Suppressor macrophage (primary cell): ENCODE measurements at places on chromosomes 16 and 17.
A peak's percentile ranks its signal among the peaks of the same experiment; 100 is the strongest.

- no peak for DNase-seq
These were observed 84.0 kb upstream of the DNAH17 start for GRCh38 chr17:78661093-78661770.

GRCh38 chr17:2933606-2934005 is 129.8 kb downstream of the OR1D5 start:
- no peak for DNase-seq

- DNase-seq, result no peak
These were observed 74.1 kb downstream of the ASIC2 start for GRCh38 chr17:33218698-33219601.

DNA sequence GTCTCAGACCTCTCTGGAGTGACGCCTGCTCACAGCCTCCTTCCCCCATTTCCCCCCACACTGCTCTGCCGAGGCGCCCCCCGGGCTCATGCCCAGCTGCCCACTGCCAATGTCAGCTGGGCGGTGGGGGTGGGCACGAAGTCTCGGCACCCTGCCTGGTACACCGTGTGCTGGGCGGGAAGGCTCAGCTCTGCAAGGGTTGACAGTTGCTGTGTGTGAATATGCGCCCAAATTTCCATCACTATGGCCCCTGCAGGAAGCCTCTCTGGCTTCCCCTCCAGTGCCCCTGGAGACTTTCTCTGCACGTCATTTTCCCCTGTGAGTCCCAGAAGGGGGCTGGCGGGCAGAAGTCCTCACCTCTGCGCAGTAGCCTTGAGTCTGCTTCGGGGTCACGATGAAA is 11.6 kb upstream of the CAMKK1 start:
- no peak for DNase-seq

- no peak for DNase-seq
These were observed 15.2 kb downstream of the BCAR1 start for GRCh38 chr16:75236232-75236631.

GRCh38 chr16:86554599-86554916 is 477 bp downstream of the MTHFSD start:
- no peak for DNase-seq

GRCh38 chr16:80804526-80805383 is at the start of gene CDYL2:
CDYL2 (minus strand) TSS chr16:80804598; CDS start chr16:80804173, 425 bp downstream.
- peak; percentile 91 for DNase-seq

GRCh38 chr17:52995147-52995546 is 827.6 kb upstream of the KIF2B start:
- DNase-seq, result no peak

DNA sequence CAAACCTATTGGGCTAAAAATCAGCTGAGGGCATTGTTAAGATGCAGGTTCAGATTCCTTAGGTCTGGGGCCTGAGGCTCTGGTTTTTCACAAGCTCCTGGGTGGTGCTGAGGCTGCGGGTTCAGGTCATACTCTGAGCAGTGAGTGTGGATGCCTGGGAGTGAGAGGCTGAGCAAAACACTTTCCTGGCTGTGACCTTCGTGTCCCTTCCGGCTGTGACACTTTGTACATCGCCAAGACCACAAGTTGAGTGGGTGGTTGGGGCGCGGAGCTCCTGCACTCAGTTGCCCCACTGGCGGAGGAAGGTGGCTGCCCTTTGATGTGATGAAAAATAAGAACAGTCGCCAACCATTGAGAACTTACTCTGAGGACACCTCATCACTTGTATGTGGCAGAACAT is 24.8 kb downstream of the CCR7 start:
- no peak for DNase-seq

- no peak for DNase-seq
These were observed 39.0 kb downstream of the PRKCB start for GRCh38 chr16:23874613-23875294.

DNA sequence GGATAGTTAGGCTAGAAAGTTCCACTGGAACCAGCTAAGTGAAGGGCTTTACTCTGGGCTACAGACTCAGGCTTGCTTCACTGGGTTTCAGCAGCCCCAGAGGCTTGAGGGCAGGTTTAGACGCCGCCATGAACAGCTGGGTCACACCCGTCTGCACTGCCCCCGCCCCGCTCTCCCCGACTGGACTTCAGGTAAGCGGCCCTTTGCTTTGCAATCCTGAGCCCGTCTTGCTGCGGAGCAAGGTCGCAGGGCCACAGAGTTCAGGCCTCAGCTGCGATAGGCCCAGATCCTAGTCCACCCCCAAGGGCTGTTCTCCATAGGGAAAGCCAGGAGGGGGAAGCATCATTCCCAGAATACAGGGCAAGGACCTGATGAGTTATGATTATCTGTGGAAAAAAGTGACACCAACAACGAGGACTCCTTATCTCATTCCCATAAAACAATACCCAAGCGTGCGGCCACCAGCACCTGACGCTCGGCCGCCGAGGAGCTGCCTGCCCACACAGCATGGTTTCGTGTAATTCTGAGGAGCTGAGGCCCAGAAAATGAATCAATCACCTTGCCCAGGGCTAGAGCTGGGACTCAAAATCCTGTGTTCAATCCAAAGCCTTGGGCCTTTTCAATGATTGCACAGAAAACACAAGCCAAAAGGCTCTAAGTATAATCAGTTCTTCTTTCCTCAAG is 20.4 kb downstream of the MEAK7 start:
- DNase-seq, result no peak

- peak; percentile 34 for DNase-seq
These were observed 157.1 kb downstream of the RGS9 start for GRCh38 chr17:65294181-65294719.

DNA sequence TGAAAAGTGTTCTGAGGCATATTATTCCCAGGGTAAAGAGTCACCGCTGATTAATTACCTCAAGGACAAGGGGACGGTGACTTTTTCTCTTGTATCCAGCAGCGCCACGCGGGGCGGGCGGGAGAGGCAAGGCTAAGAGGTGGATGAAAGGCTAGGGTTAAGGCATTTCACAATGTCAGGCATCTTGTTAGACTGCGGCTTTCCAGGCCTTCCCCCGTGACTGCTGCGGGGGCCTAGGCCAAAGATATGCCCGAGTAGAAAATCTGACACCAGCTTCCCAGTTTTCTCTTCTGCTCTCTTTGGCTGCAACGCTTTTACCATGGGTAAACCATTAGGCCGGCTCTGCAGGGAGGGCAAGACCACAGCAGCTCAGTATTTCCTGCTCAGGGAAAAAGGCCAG is 698.2 kb downstream of the MAF start:
- no peak for DNase-seq

- no peak for DNase-seq
These were observed 259.0 kb upstream of the MYOCD start for GRCh38 chr17:12406623-12407215.

DNA sequence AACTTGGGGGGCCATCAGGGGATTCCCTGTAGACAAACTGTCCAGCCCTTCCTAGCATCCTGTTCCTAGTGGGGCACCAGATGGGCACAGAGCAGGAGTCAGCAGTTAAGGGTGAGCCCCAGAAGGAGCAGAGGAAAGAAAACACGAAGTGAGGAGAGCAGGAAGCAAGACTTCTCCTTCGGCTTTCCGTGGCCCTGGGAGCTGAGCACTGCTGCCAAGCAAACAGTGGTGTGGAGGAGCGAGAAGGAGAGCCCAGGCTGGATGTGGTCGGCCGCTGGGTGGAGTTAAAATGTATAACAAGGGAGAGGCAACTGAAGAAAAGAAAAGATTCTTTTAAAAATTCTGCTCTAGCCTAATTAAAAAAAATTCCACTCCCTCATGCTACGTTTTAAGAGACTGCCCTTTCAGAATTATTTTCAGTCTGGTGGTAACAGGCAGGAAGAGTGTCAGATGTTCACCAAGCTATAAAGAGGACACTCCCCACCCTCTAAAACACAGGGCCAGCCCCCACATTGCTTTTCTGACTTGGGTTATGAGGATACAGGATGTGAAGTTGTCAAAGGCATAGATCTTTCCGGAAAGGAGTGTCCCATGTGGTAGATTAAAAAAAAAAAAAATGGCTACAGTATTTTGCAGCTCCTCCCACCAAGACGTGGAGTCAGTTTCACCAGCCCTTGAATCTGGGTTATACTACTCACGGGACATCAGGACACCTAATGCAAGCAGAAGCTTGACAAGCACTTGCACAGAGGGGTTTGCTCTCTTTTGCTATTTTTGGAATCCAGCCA is 74.9 kb upstream of the ZFHX3 start:
- peak; percentile 71 for DNase-seq

- DNase-seq, result no peak
These were observed 29.8 kb downstream of the NXN start for GRCh38 chr17:949623-950303.

DNA sequence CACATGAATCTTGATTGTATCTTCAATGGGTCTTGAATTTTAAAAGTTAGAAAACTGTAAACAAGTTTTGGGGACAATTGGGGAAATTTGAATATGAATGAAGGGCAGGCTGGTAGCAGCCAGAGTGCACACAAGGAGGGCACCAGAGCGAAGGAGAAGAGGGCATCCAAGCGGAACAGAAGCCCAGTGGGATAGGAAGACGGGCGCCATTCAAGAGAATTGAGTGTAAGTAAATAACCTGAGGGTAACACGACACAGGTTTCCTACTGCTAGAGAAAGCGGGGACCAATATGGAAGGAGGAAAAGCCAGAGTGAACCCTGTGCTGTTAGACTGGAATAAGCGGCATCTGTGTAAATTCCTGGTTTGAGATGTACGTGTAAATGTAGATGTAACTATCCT is 115.1 kb upstream of the CCL2 start:
- no peak for DNase-seq

DNA sequence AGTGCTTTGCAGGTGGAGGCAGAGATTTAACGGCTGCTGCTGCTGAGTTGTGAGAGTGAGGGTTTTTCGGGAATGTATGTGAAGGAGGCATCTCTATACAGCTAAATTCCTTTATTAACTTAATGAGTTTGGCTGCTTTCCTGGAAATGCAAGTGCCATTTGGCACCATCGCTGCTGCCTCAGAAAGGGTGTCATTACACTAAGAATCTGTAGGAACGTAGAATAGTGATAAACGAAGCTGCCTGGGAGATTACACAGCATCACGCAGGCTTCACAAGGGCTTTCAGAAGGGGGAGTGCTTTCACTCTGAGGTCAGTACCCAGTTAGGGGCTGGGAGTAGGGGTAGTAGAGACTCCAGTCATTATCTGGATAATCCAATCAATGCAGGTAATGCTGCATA is 14.1 kb upstream of the NLRP1 start:
- DNase-seq, result no peak

DNA sequence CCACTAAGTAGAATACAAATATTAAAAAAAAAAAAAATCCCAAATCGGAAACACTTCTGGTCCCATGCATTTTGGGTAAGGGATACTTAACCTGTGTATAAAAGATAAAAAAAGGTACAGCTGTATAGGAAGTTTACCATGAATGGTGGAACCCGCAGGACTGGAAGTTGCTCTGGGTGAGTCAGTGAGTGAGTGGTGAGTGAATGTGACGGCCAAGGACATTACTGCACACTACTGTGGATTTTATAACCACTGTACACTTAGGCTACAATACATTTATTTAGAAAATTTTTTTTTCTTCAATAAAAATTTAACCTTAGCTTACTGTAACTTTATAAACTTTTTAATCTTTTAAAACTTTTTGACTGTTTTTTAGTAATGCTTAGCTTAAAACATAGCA is 71.3 kb upstream of the BCAR1 start:
- no peak for DNase-seq

- no peak for DNase-seq
These were observed 196.4 kb downstream of the SEC14L1 start for GRCh38 chr17:77337150-77337549.

DNA sequence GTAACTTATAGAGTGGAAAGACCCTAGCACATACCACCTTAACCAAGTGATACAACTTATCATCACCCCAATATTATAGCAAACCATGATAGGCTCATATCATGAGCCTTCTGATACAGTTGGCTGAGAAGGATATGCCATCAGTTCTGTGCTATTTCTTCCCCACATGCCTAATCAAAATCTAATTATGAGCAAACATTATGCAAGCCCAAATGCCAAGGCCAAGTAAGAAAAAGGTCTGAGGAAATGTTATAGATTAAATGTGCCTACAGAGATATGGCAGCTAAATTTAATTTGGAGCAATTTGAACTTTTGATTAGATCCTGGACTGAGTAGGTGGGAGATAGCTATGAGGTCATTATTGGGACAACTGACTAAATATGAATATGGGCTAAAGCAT is 225.9 kb upstream of the PMFBP1 start:
- no peak for DNase-seq

GRCh38 chr16:85579923-85580580 is 33.1 kb upstream of the GSE1 start:
- DNase-seq, result no peak

DNA sequence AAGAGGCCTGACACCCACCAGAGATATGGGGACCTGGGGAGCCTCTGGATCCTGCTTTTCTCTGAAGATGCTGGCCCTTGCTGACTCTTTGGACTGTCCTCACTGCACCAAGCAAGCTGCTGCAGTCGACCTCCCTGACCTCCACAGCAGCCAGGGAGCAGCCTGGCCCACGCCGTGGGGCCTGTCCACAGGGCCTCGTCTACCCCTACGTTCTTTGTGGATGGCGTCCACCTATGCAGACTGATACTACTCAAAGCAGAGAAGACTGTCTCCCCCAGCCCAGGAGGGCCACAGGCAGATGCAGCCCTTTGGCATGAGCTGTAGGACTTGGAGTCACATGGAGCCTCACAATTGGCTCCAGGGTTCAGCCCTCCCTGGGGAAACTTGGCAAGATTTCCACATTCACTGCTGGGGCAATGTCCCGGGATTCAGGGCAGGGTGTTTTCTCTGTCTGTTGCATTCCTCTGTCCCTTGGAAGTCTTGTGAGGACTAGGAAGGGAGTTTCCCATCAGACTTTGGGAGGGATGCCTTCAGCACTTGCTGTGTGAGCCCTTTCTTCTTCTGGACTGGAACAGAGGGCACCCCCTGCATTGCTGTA is 152.2 kb downstream of the NTN1 start:
- DNase-seq, result no peak

GRCh38 chr16:85733155-85733838 is 17.6 kb downstream of the C16orf74 start:
- DNase-seq, result peak; percentile 71

DNA sequence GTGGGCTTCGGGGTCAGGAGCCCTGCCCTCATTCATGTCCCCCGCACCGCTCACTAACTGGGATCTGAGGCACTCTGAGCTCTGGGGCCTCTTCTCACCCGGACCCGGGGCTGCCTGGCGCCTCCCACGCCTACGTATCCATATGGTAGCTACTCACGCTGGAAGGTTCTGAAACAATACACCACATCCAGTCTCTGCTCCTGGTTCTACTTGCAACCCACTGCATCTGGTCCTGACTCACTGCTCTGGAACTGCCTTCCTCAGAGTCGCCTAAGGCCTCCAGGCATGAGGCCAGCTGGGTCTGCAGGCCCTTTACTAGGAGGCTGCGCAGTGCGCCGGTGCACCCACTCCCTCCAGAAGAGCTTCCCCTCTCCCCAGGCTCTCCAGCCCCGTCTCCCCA is 18.1 kb downstream of the USP36 start:
- DNase-seq, result no peak

DNA sequence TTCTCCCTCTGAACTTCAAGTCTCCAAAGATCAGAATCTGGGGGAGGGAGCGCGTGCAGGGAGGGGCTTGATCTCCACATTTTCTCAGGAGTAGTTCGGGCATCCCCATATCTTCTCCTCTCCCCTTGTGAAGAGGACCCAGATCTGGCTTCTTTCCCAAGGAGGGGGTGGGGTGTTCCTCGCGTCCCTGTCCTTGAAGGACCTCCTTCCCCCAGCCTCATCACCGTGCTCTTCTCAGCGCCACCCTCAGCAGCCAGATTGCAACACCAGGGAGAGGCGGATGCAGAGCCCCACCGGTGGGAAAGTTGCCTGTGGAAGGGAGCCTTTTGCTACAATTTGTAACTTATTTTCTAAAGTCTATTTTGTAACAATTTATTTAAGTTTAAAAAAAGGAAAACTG is 5.7 kb downstream of the PRSS53 start:
- DNase-seq, result no peak
